ENCODE measurements at places on chromosomes 12 and 14. TPM values are rescaled to one million over a fixed set of nuclear protein-coding genes. Genes with fewer than 3 reads are reported as not detected.
A peak's percentile ranks its signal among the peaks of the same experiment; 100 is the strongest.

Gene TCL1B
- total RNA-seq: not detected

- no peak for DNase-seq
- H3K27me3 ChIP-seq: no peaks in the 10 kb centered on the region
- H3K4me1 ChIP-seq: no peaks in the 10 kb centered on the region
- no peak overlapping the region for H3K4me3 ChIP-seq
- H3K36me3 ChIP-seq: peaks cover 35% of the 10 kb centered on the region
These were observed 71.1 kb upstream of the SAV1 start for GRCh38 chr14:50739186-50739585.

- H3K4me3 ChIP-seq: no peak overlapping the region
- DNase-seq: no peak
- H3K4me1 ChIP-seq: no peaks in the 10 kb centered on the region
- H3K36me3 ChIP-seq: no peaks in the 10 kb centered on the region
- no peaks in the 10 kb centered on the region for H3K27me3 ChIP-seq
These were observed 2.0 kb downstream of the PELI2 start for GRCh38 chr14:56120091-56120691.

GRCh38 chr12:8922544-8922943 is 8.2 kb downstream of the PHC1 start:
- H3K27ac ChIP-seq: no peak overlapping the region
- H3K36me3 ChIP-seq: peaks cover 23% of the 10 kb centered on the region
- H3K4me3 ChIP-seq: no peak overlapping the region
- DNase-seq: no peak

DNA sequence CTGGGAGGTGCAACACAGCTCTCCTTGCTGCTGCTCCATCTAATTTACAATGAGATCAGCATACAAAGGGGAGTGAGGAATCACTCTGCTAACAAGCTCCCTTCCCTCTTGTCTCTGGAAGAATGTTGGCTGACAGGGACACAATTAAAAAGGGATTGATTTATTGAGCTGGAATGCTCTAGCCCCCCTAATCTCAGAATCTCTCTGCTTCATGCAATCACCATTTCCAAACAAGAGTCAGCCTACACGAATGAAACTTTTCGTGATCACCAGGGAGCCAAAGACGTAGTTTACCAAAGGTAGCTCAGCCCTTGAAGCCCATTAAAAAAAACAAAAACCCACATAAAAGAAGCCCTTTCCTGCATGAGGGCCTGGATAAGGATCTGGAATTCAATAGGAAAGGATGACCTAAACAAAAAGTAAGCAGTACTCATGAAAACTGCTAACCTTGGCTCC is 223.8 kb downstream of the C12orf75 start:
- no peak overlapping the region for H3K27ac ChIP-seq
- no peak overlapping the region for H3K4me3 ChIP-seq
- H3K4me1 ChIP-seq: peaks cover 6% of the 10 kb centered on the region
- H3K36me3 ChIP-seq: no peaks in the 10 kb centered on the region

DNA sequence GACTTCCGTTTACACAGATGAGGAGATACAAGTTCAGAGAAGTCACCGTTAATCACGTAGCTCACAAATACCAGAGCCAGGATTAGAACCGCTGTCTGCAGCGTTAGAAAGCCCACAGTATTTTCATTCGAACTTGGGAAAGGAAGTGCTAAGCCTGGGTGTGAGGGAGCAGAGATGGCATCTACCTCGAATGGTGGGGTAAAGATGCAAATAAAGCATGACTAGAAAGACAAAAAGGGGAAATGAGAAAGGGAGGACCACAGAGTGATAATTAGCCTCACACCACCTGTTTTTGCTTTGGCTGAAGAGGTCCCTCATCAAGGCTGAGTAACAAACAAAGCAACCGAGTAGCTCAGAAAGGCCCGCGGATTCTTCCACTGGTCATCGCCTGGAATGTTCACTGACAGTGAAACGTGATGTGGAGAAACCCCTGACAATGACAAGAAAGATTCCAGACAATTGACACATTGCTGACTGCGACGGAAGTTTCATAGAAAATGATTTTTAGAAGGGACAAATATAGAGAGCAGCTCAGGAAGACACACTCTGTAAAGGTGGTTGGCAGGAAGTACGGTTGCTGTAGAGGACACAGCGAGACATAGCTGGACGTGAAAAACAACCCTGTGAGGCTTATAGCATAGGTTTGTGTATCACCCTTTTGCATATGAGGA is 31.5 kb upstream of the BHLHE41 start:
- peaks cover 12% of the 10 kb centered on the region for H3K4me1 ChIP-seq
- H3K36me3 ChIP-seq: no peaks in the 10 kb centered on the region
- no peak for DNase-seq
- H3K27me3 ChIP-seq: no peaks in the 10 kb centered on the region

GRCh38 chr12:52873832-52874572 is 25.2 kb upstream of the KRT78 start:
- H3K4me1 ChIP-seq: peaks cover 10% of the 10 kb centered on the region
- no peaks in the 10 kb centered on the region for H3K36me3 ChIP-seq
- no peaks in the 10 kb centered on the region for H3K27me3 ChIP-seq
- H3K27ac ChIP-seq: peak overlapping the region; percentile 30
- peak; percentile 75 for DNase-seq
- H3K4me3 ChIP-seq: peak overlapping the region; percentile 60

DNA sequence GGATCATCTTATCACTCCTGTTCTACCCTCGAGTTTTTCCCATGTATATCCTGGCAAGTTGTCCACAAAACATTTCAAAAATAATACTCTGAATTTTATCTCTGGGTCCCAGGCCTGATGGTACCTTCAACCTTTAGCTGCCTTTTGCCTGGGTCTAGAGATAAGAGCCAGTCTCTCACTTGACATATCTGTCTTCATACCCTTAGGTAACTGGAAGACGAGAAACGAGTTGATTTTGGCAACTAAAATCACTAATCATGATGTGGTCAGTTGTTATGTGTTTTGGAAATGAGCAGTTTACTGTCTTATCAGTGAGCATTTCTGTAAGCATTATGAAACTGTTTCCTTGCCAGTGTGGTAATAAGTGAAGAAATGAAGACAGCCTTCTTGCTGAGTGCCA is 6.3 kb downstream of the RNF10 start:
- H3K4me3 ChIP-seq: no peak overlapping the region
- H3K36me3 ChIP-seq: no peaks in the 10 kb centered on the region
- H3K27me3 ChIP-seq: no peaks in the 10 kb centered on the region
- no peak for DNase-seq
- H3K27ac ChIP-seq: peak overlapping the region; percentile 53
